ENCODE measurements at places on chromosomes 5 and 9. TPM values are rescaled to one million over a fixed set of nuclear protein-coding genes. Genes with fewer than 3 reads are reported as not detected.

The FASTKD3 gene
- total RNA-seq = 14.7 TPM

The PALM2AKAP2 gene
- 7.9 TPM for total RNA-seq

The DBN1 gene
- total RNA-seq = 69.0 TPM

The CTXN3 gene
- total RNA-seq = not detected

The PCDHAC2 gene
- 3.9 TPM for total RNA-seq

The PCDHA1 gene
- total RNA-seq = not detected

The TMEM171 gene
- total RNA-seq = not detected

The LRRC14B gene
- total RNA-seq = not detected

The LHX6 gene
- 8.1 TPM for total RNA-seq

The NDUFA8 gene
- 32.4 TPM for total RNA-seq

The PTRH1 gene
- 2.2 TPM for total RNA-seq

The ADAMTSL2 gene
- 2.0 TPM for total RNA-seq

The DAB2IP gene
- total RNA-seq = 38.8 TPM

The SV2C gene
- 3.4 TPM for total RNA-seq

DNA sequence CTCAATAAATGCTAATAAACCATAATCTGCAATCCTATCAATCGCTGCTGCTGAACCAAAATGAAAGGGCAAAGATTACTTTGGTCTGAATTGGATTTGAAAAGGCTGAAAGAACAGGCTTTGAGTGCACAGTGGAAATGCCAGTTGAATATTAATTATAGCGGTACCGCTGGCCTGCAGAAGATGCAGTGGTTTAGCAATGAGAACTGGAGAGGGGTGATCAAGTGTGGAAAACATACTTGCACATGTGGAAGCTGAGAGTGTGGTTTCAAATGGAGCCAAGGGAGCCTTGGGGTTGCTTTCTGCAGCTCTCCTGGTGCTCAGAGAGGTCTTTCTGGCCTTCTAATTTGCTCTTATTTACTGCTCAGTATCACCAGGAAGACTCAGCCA lies 133.9 kb downstream of the PTTG1 start:
- no peak for DNase-seq

DNA sequence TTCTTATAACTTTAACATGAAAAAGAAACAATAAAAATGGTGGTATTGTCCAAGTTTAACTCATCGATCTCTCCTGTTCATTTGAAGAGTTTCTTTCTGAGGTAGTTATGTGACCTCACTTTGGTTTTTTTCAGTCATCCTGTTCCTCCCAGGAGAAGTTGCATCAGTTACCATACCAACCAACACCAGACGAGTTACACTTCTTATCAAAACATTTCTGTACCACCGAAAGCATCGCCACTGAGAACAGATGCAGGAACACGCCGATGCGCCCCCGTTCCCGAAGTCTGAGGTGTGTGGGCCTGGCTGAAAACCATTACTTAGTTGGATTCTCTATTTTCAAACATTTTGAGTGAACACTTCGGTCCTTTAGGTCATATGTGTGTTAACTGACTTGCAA lies 96.3 kb downstream of the CD180 start:
- no peak for DNase-seq

- no peak for DNase-seq
These were observed 943 bp downstream of the NOP16 start for GRCh38 chr5:176387384-176387925.

DNA sequence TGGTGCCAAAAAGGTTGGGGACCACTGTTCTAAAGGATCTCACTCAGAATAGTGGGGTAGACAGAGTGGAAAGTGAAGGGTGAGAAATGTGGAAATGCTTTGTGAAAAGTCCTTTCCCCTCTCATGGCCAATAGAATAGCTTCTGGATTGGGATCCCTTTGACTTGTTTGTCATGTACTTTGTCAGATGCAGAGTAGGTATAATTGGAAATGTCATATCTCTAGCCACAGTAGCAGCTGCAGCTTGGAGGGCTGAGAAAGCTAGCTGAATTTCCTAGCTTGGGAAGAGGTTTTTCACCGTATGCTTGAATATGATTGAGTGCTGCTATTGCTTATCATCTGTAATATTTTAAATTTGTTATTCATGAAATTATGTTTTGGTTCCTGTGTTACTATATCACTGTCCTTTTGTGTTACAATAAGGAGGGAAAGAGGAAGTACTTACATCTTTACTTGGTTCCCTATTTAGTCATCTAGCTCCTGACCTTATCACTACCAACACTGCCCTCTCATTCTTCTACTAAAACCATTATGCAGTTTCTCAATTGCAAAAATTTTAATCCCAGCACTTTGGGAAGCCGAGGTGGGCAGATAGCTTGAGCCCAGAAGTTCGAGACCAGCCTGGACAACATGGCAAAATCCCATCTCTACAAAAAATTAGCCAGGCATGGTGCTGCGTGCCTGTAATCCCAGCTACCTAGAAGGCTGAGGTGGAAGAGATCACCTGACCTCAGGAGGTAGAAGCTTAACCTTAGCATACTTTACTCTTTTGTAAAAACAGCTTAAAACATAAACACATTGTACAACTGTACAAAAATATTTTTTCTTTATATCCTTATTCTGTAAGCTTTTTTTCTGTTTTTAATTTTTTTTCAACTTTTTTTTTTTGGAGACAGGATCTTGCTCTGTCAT lies 12.4 kb downstream of the SLC30A5 start:
- DNase-seq = no peak

GRCh38 chr5:75734913-75735789 lies 17.9 kb upstream of the POC5 start:
- DNase-seq = no peak

GRCh38 chr9:114364134-114365041 lies 23.4 kb downstream of the AKNA start:
- no peak for DNase-seq

DNA sequence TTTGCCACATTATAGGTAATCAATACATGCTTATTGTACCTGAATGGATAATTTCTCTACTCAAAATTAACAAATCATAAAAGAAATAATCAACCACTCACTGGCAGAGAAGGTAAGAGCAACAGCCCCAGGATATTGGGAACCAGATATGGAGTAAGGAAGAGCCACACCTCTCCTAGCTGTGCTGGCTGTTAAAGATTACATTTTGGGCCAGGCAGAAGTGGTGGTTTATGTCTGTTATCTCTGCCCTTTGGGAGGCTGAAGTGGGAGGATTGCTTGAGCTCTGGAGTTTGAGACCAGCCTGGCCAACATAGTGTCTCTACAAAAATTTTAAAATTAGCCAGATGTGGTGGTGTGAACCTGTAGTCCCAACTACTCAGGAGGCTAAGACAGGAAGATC lies 56.4 kb downstream of the BHMT start:
- DNase-seq = no peak

- DNase-seq = no peak
These were observed at the start of gene PCDHGA12 for GRCh38 chr5:141430332-141431113. Gene PCDHGA12, plus strand, starts transcription at chr5:141430507. Its CDS starts 253 bp downstream, at chr5:141430760.

DNA sequence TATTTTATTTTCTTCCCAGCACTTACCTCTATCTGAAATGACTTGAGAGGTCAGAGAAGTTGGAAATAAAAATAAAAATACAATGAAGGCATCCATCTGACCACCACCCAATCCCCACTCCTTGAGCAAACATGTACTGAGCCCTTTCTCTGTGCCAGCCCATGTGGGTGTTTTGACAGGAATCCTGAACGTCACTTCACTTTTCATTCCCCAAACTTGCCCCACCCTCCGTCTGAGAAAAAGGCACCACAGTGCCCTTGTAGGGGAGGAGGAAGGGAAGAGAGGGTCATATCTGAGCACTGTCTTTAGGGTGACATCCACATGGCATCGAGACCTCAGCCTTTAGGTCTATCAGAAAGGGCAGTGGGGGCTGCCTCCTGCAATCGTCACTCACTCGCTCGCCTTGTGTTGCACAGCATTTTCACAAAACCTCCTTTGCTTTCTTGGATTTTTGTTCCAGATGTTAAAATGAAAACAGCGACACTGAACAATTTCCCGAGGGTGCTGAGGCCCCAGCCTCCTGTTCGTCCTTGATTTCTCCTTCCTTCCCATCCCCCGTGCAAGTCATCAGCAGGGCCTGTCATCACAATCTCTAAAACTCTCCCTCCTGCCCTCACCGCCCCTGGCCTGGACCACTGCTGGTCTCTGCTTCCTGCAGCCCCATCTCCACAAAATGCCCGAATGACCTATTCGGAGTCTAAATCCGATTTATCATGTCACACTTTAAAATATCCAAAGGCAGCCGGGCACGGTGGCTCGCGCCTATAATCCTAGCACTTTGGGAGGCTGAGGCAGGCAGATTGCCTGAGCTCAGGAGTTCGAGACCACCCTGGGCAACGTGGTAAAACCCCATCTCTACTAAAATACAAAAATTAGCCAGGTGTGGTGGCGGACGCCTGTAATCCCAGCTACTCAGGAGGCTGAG lies 13.0 kb downstream of the HIGD2A start:
- no peak for DNase-seq

DNA sequence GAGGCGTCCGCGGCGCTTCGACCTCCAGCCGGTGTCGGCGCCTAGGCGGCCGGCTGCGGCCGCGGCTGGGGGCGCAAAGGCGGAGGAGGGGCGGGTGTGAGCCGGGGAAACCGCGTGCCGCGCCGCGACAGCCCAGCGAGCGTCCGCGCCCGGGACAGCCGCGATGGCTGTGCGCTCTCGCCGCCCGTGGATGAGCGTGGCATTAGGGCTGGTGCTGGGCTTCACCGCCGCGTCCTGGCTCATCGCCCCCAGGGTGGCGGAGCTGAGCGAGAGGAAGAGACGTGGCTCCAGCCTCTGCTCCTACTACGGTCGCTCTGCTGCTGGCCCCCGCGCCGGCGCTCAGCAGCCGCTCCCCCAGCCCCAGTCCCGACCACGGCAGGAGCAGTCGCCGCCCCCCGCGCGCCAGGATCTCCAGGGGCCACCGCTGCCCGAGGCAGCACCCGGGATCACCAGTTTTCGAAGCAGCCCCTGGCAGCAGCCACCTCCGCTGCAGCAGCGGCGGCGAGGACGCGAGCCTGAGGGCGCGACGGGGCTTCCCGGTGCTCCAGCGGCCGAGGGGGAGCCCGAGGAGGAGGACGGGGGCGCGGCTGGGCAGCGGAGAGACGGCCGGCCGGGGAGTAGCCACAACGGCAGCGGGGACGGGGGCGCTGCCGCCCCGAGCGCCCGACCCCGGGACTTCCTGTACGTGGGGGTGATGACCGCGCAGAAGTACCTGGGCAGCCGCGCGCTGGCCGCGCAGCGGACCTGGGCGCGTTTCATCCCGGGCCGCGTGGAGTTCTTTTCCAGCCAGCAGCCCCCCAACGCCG lies 605 bp downstream of the CHSY3 start:
- no peak for DNase-seq

GRCh38 chr5:172806897-172807672 lies 27.0 kb upstream of the ERGIC1 start:
- DNase-seq = no peak

- DNase-seq = no peak
These were observed 49.9 kb downstream of the IRX2 start for GRCh38 chr5:2701592-2701991.

DNA sequence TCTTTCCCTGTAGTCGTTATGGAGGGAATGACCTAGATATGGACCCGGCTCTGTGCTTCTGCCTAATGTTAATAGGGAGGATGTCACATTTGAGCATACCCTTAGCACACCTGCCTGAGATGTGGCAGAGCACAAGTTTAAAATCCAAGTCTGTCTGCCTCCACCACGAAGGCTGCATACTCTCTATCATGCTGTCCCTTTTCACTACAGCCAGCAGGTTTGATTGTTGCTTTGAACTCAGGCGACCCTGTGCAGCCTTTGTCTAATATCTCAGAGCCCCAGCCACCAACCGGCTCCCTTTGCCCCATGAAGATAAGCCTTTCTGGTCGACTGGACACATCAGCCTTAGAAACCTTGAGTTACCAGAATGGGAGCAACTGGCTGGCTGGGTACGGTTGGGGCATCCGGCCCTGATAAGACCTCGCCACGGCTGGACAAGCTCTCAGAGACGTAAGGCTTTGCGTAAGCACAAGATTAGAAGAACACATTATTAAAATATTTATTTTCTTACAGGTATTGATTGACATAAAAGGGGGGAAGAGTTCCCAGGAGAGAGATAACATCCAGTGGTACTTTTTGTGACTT lies 222.0 kb upstream of the TRIM32 start:
- no peak for DNase-seq

GRCh38 chr9:70865471-70865870 lies 255.9 kb downstream of the TRPM3 start:
- DNase-seq = no peak

- no peak for DNase-seq
These were observed 243.0 kb downstream of the PSAT1 start for GRCh38 chr9:78539904-78540303.

DNA sequence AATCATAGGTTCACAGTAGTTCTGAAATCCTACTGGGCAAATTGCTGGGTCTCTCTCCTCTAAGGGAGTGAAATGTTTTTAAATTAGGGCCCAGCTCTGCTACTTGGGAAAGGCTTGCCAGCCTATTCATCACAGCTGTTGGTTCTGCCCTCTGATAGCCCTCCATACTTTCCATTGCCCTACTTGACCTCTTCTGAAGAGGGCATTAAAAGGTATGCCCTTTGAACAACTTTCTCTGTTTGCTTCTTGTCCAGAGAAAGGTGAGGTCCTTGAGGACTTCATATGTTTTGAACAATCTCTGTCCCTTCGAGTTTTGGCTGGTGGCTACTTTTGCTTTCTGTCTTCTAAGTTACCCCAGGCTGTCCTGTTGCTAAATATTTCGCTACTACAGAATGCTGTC lies 62.3 kb upstream of the JAK2 start:
- no peak for DNase-seq

DNA sequence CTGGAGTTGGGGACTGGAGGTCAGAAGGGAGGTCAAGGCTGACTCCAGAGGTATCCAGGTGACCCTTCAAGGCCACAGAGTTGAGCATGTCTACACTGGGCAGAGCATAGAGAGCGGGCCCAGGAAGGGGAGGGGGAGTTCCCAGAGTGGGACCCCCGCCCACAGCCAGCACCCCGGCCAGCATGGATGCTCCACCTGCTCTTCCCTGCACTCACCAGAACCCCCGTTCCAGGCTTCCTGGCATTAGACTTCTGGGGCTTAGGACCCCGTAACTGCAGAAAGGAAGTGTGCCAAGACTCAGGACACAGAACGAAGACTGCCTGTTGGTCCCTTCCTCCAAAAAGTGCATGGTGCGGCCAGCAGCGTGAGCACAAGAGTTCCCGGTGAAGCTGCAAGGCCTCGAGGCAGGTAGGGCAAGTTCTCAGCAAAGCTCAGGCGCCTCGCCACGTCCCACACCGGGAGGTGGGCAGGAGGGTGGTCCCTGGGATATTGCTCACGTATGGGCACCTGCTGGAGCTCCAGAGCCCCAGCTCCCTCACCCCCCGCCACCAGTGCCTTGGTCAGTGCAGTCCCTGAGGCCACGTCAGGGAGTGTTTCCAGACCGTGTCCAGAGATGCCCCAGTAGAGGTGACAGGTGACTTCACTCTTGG lies 13.8 kb downstream of the ABO start:
- peak; percentile 67 for DNase-seq

- no peak for DNase-seq
These were observed 135.6 kb downstream of the LIFR start for GRCh38 chr5:38420691-38421390.

- DNase-seq = no peak
These were observed 666.9 kb upstream of the KLF4 start for GRCh38 chr9:108156270-108156998.

All from vagina (tissue), 2 donors.